ENCODE measurements at places on chromosomes 16 and 17.

DNA sequence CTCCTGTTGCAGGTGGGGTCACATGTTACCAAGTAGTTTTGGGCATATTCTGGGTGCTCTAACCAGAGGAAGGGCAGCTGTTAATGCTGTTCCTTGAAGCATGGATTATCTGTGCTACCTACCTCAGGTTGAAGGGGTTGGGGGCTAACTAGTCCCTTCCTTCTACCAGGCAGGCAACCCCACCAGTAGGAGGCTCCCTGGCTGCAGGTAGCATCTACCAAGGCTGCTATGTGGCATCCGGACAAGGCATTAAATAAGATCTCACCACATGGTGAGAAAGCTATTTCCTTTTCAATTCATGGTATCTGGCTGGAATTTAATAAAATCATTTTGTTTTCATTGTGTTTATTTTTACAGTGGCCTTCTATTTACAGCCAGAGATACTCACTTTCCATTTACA, 62.5 kb downstream of the CACNG3 start:
- DNase-seq = no peak

GRCh38 chr17:79935197-79935885, 96.1 kb upstream of the CBX4 start:
- DNase-seq = no peak

DNA sequence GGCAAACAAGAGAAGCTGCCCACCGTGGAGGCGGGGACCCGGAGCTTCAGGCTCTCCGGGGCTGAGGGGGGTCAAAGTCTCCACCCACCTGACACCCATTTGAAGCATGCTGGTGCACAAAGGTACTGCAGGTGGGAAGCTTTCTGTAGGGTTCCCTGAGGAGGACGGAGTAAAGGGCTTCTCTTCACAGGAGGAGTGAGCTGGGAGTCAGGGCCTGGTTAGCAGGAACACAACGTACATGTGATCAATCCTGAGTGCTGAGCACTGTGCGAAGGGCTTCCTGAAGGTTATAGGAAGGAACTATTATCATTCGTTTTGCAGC, 252.9 kb upstream of the RPL38 start:
- no peak for DNase-seq

- DNase-seq = no peak
Observed at GRCh38 chr16:66337463-66338188, 28.9 kb upstream of the CDH5 start.

DNA sequence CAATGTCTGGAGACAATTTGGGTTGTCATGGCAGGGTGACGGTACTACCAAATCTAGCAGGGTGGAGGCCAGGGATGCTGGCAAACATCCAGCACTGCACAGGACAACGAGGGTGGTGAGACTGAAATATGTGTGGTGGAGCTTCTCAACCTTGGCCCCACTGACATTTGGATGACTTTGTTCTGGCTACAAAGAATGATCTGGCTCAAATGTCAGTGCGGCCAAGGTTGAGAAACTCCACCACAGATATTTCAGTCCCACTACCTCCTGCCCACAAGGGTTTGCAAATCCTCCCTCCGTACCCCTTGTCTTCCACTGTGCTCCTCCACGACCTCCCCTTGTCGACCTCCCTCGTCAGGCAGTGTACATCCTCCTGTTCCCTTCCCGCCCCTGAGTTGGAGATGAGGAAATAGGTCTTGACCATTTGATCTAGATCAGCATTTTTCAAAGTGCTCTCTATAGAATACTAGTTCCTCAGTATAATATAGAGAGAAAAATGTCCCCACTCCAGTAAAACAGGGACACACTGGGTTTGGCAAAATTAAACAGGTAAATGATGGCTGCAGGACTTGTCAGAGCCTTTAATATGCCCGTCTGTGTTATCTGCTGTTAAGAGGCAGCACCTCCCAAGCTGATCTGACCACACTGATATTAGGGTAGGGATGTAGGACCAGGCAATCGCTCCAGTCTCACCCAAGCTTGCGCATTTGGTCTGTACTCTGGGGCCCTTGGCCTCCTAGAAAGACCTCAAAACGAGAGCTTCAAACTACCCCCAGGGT, 6.8 kb downstream of the OSGIN1 start:
- no peak for DNase-seq

GRCh38 chr16:1734123-1734522, 28.1 kb downstream of the MAPK8IP3 start:
- DNase-seq = no peak

All from NCI-H1417 treated with DMSO at 0.1 percent for 48 hours (cell line).